Activated CD8-positive, alpha-beta memory T cell treated with anti-CD3 and anti-CD28 coated beads for 4 hours (primary cell): ENCODE measurements at places on chromosomes 4 and X.

- no peak for DNase-seq
Observed at GRCh38 chr4:138135610-138136009, 106.5 kb downstream of the SLC7A11 start.

GRCh38 chr4:98289375-98289774 is 28.2 kb downstream of the RAP1GDS1 start:
- DNase-seq = no peak

DNA sequence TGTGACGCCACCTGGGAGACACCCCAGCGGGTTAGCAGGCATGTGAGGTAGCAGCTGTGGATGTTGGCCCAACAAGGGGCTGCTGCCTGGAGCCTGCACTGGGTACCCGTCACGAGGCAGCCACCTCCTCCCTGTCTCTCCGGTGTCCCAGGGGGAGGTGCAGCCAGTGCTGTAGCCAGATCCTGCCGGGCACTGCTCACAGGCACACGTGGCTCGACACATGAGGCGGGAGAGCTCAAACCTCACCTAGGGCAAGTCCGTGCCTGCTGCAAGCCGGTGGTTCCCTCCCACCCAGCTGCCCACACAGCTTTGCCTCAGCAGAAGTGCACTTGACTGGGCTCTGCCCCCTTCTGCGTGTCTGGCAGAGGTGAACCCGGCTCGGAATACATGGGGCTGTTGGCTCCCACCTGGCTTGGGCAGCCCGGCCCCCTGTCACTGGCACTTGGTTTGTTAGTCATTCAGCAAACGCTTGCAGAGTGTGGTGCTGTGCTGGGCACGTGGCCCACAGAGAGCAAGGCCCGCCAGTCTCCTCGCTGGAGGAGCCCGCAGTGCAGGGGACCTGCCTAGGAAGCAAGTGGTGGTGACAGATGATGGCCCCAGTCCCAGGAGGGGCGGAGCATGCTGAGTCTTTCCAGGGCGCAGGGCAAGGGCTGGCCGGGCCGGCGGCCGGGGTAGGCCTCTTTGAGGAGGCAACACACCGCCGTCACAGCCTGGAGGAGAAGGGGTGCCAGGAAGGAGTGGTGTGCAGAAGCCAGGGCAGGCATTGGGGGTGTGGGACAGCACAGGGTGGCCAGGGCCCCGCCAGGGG is 10.1 kb upstream of the SH3TC1 start:
- DNase-seq = no peak

GRCh38 chr4:100823066-100823992 is 305.5 kb upstream of the EMCN start:
- DNase-seq = no peak

DNA sequence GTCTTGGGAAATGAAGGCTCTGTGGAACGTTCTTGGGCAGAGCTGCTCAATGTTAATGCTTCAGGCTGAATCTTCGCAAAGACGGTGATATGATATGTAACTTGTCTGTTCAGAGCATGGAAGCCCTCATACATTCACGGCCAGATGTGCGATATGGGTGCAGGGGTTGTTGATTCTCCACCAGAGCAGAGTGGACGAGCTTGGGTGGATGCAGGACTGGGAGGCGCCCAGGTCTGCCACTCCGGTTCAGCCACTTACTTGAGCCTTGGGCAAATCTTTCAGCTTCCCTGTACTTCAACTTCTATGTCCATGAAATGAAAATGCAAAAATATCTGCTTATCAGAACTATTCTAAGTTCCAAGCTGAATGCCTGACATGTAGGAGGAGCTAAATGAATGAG is 47.4 kb upstream of the MND1 start:
- DNase-seq = no peak

DNA sequence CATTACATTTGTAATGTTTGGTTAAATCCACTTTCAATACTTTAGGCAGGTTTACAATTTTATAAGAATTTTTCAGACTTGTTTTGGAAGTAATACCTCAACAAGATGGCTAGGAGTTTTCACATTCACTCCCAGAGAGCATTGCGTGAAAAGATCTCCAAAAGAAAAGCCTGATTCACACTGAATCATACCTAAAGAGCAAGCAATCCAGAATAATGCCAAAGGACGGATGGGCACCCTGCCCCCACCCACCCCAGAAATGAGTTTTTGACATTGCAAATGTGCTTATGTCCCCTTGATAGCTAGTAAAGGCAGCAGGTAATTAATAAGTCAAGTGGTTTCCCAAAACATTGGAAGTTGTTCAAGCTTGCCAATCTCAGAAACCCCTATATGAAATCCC is 557.7 kb upstream of the TENM3 start:
- no peak for DNase-seq

DNA sequence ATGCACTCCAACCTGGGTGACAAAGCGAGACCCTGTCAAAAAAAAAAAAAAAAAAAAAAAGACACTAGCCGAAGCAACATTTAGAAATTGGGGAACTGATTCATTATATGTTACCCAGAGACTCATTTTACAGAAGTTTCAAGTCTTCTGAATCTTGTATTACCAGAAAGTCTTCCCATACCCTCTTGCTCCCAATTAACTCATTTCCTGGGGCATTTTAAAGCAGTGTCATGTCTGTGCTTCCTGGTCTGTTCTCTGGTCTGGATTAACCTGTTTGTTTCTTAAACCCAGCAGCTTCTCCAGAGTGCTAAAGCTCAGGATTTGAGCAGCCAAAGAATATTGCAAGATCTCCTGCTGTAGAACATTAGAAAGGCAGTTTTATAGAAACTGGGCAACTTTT is 43.7 kb downstream of the FRMPD3 start:
- no peak for DNase-seq

DNA sequence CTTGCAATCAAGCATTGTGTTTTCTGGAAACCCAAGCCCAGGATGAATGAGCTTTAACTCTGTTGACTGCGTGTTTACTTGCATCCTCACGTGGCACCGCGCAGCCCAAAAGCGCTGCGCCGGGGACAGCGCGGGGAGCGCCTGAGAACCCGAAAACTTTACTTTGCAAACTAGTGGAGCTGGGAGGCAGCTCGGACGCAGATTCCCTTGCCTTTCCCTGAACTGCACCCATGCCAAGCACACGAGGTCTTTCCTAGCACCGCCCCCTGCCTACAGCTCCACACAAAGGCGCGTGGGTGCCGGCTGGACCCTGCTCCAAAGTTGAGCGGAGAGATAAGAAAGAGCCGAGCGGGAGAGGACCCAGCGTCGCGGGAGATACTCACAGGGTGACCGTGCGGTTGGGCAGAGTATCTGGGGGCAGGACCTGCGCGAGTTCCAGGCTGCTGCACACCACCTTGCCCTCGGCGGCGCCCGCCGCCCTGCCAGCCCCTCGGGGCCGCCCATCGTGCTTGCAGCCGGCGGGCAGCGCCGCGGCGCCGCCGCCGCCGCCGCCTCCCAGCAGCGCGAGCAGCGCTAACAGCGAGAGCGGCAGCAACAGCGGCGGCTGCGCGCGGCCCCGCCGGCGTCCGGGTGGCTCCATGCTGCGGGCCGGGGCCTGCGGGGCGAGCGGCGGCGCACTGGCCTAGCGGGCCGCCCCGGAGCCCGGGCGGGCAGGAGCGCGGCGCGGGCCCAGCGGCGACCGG is 550 bp downstream of the ADGRA3 start:
- DNase-seq = no peak

- no peak for DNase-seq
Observed at GRCh38 chrX:12672367-12673106, 118.7 kb upstream of the PRPS2 start.

- DNase-seq = no peak
Observed at GRCh38 chr4:82721819-82722423, 76.7 kb downstream of the SCD5 start.

GRCh38 chrX:14630733-14631132 is 101.4 kb downstream of the GLRA2 start:
- DNase-seq = no peak

DNA sequence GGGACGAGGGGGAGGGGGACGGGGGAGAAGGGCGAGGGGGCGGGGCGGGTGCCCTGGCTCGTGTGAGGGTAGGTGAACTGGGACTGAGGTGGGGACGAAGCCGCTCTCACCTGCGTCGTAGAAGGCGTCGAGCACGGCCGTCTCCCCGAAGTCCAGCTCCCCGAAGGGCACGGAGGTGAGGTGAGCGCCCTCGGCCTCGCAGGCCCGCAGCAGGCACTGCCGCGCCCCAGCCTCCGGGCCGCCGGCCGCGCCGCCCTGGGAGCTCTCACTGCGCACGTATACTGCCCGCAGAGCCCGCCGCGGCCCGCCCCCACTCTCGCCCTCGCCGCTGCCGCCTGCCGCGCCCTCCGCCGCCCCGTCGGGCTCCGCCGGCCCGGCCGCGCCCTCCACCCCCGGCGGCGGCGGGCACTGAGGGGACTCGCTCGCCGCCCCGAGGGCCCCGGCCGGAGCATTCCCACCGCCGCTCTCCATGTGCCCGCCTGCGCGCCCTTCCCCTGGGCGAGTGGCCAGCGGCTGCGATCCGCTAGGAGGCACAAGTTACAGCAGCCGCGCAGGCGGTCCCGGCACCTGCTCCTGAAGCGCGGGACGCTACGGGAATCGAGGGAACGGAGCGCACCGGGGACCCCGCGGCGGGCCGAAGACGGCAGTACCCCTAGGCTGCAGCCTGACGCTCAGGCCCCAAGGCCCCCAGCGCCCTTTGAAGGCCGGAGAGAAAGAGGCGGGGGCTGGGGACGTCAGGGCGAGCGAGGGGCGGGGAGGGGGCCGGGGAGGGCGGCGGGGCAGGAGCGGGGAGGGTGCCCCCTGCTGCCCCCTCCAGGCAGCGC is at the start of gene MAP3K15:
Gene MAP3K15 (minus strand): TSS at position 718 of the 824 bp plus-strand sequence. CDS start 247 bp downstream, at position 471.
- no peak for DNase-seq

GRCh38 chrX:12582649-12583048 is 208.6 kb upstream of the PRPS2 start:
- DNase-seq = no peak

DNA sequence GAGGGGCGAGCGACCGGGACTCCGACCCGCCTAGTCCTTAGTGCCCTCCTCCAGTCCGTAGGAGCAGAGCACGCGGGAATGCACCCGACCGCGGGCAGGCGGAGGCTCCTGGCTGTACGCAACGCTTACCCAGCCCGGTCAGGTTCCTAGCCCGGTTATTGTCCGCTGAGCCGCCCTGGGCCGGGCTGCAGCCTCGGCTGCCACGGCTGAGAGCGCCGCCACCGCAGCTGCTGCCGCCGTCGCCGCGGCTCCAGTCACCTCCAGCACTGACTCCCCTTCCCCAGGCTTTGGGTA is at the start of gene AMER1:
Gene AMER1 (minus strand): TSS at position 268 of the 294 bp plus-strand sequence. CDS start 12,422 bp downstream, outside the sequence.
- no peak for DNase-seq

DNA sequence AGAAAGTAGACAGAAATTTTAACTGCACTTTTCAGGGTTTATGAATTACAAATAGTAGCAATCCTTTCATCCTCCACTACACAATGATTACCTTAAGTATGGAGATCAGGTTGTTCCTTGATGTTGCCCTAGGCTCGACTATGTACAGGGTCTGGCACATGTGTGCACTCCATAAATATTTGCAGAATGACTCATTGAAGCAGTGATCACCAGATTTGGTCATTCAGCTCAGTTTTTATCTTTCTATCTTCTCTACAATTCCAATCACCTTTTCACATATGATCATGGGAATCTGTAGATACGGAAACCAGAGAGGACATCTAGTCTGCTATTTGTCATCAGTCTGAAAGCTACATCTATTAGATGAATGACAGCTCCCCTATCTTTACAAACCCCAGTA is 171.7 kb upstream of the HCCS start:
- no peak for DNase-seq

GRCh38 chr4:53380221-53380620 is 2.8 kb downstream of the FIP1L1 start:
- DNase-seq = no peak

GRCh38 chrX:77114501-77114900 is 332.7 kb upstream of the FGF16 start:
- DNase-seq = no peak

DNA sequence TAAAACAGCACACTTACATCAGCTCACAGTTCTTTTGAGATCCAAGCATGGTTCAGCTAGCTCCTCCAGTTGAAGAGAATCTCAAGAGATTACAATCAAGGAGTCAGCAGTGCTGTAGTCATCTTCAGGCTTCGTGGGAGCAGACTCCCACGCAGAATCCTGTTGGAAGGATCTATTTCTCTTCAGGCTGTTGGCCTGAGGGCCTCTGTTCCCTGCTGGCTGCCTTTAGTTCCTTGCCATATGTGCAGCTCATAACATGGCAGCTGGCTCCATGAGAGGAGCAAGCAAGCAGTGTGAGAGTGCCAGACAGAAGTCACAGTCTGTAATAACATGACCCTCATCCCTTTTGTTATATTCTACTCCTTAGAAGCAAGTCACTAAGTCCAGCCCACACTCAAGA is 168.6 kb downstream of the COX18 start:
- DNase-seq = no peak

- DNase-seq = peak; percentile 34
Observed at GRCh38 chrX:107718156-107718621, 57.4 kb downstream of the TSC22D3 start.

GRCh38 chr4:7236847-7237246 is 44.5 kb downstream of the SORCS2 start:
- no peak for DNase-seq

GRCh38 chr4:68175562-68176155 is 46.0 kb upstream of the TMPRSS11F start:
- DNase-seq = no peak
